ENCODE measurements at places on chromosomes 1 and 21. TPM values are rescaled to one million over a fixed set of nuclear protein-coding genes. Genes with fewer than 3 reads are reported as not detected.
A peak's percentile ranks its signal among the peaks of the same experiment; 100 is the strongest.

GRCh38 chr1:98698625-98699024, 37.1 kb downstream of the SNX7 start:
- no peaks in the 10 kb centered on the region for H3K36me3 ChIP-seq
- no peak overlapping the region for H3K27ac ChIP-seq
- no peak overlapping the region for H3K4me3 ChIP-seq

DNA sequence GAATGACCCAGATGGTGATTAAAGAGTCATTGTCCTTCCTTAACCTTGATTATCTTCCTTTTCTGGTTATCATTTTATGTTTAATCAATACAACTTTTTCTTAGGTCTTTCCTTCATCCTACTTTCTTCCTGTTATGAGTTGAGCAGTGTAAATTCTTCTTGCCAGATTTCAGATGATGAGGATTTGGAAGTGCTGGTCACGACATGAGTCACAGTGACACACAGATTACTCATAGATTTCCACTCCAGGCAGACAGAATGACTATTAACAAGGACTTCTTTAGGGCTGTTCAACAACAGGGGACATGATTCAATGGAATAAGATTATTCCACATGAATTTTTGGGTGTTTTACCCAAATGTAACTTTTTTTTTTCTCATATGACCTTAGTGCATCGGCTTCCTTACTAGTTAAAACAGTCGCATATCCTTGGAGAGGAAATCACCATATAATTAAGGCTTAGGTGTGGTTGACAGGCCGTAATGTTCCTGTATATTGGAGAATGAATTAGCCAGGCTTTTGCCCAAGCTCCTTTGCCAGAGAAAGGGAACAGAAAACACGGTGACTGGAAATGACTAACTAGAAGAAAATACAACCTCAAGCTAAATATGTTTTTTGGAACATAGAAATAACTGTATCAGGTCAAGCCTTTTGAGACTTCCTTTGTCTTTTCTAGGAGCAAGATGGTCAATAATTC, 44.2 kb downstream of the PRRX1 start:
- no peaks in the 10 kb centered on the region for H3K36me3 ChIP-seq
- H3K27ac ChIP-seq: peak overlapping the region; percentile 66
- DNase-seq: no peak
- no peak overlapping the region for H3K4me3 ChIP-seq
- H3K27me3 ChIP-seq: no peaks in the 10 kb centered on the region
- H3K4me1 ChIP-seq: peaks cover 52% of the 10 kb centered on the region

- no peak overlapping the region for H3K27ac ChIP-seq
- H3K27me3 ChIP-seq: no peaks in the 10 kb centered on the region
- DNase-seq: no peak
These were observed 2.7 kb downstream of the PIK3CD start for GRCh38 chr1:9654051-9654833.

- H3K36me3 ChIP-seq: no peaks in the 10 kb centered on the region
- H3K4me3 ChIP-seq: no peak overlapping the region
- no peak for DNase-seq
- no peaks in the 10 kb centered on the region for H3K27me3 ChIP-seq
- H3K4me1 ChIP-seq: no peaks in the 10 kb centered on the region
These were observed 32.9 kb upstream of the VAV3 start for GRCh38 chr1:107997866-107998265.

- H3K4me3 ChIP-seq: no peak overlapping the region
- no peak overlapping the region for H3K27ac ChIP-seq
- DNase-seq: no peak
- H3K4me1 ChIP-seq: no peaks in the 10 kb centered on the region
- no peaks in the 10 kb centered on the region for H3K27me3 ChIP-seq
- H3K36me3 ChIP-seq: no peaks in the 10 kb centered on the region
These were observed 100.8 kb upstream of the KIAA1614 start for GRCh38 chr1:180811886-180812285.

DNA sequence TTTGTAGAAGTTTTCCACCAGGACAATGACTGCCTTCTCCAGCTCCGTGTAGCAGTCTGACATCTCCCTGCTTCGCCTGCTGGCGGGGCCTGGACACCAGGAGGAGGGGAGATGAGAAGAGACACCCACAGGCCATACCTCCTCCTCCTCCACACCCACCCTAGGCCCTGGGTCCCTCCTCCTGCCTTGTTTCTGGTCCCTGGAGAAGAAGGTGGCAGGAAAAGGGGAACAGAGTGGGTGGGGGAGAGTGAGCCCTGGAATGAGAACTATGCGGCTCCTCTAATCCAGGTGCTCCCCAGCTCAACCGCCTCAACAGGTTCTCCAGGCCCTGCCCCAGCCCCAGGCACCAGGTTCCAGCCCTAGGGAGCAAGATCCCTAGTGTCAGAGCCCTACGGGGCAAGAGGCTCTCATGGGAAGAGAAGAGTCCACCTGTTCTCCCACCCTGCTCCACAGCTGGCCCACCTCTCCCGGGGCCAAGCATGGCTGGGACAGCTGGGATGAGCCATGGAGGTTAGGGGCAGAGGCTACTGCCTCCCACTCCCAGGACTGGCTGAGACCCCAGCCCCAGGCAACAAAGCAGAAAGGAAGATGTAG, 4.8 kb downstream of the S100A16 start:
- H3K27me3 ChIP-seq: no peaks in the 10 kb centered on the region
- peak overlapping the region; percentile 96 for H3K27ac ChIP-seq

GRCh38 chr1:169869426-169869825, 24.3 kb downstream of the SCYL3 start:
- H3K4me1 ChIP-seq: no peaks in the 10 kb centered on the region
- H3K27ac ChIP-seq: no peak overlapping the region
- H3K27me3 ChIP-seq: no peaks in the 10 kb centered on the region
- H3K4me3 ChIP-seq: no peak overlapping the region

- H3K27me3 ChIP-seq: no peaks in the 10 kb centered on the region
- DNase-seq: no peak
- H3K4me3 ChIP-seq: peak overlapping the region; percentile 75
- H3K4me1 ChIP-seq: peaks cover 37% of the 10 kb centered on the region
These were observed 708 bp upstream of the ZNF362 start for GRCh38 chr1:33255347-33256220.

DNA sequence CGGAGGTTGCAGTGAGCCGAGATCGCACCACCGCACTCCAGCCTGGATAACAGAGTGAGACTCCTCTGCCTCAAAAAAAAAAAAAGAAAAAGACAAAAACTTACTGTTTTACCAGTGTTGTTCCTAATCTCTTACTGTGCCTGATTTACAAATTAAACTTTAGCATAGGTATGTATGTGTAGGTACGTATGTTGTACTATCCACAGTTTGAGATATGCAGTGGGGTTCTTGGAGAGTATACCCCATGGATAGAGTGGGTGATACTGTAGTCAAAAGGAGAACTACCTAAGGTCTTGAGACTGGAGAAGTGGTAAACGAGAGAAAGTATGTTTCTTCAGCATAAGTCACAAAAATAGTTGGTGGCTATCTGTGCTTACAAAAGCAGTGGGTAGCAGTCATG, 38.6 kb downstream of the RNF11 start:
- H3K4me1 ChIP-seq: no peaks in the 10 kb centered on the region
- H3K4me3 ChIP-seq: no peak overlapping the region
- no peaks in the 10 kb centered on the region for H3K27me3 ChIP-seq
- H3K27ac ChIP-seq: no peak overlapping the region
- no peak for DNase-seq

- H3K27ac ChIP-seq: no peak overlapping the region
- DNase-seq: no peak
- no peaks in the 10 kb centered on the region for H3K36me3 ChIP-seq
- H3K27me3 ChIP-seq: no peaks in the 10 kb centered on the region
- peaks cover 55% of the 10 kb centered on the region for H3K4me1 ChIP-seq
These were observed 46.0 kb upstream of the MACF1 start for GRCh38 chr1:39158327-39159086.

GRCh38 chr1:6969762-6970161, 184.5 kb downstream of the CAMTA1 start:
- no peaks in the 10 kb centered on the region for H3K4me1 ChIP-seq
- DNase-seq: no peak
- no peaks in the 10 kb centered on the region for H3K36me3 ChIP-seq
- H3K27ac ChIP-seq: no peak overlapping the region
- H3K27me3 ChIP-seq: no peaks in the 10 kb centered on the region

GRCh38 chr1:7110321-7110720, 325.1 kb downstream of the CAMTA1 start:
- no peaks in the 10 kb centered on the region for H3K4me1 ChIP-seq
- no peaks in the 10 kb centered on the region for H3K27me3 ChIP-seq
- H3K4me3 ChIP-seq: no peak overlapping the region
- H3K36me3 ChIP-seq: no peaks in the 10 kb centered on the region

GRCh38 chr21:43740497-43741156, 21.7 kb downstream of the PDXK start:
- no peak for DNase-seq
- H3K27ac ChIP-seq: peak overlapping the region; percentile 83
- no peaks in the 10 kb centered on the region for H3K27me3 ChIP-seq
- peaks cover 6% of the 10 kb centered on the region for H3K4me1 ChIP-seq

DNA sequence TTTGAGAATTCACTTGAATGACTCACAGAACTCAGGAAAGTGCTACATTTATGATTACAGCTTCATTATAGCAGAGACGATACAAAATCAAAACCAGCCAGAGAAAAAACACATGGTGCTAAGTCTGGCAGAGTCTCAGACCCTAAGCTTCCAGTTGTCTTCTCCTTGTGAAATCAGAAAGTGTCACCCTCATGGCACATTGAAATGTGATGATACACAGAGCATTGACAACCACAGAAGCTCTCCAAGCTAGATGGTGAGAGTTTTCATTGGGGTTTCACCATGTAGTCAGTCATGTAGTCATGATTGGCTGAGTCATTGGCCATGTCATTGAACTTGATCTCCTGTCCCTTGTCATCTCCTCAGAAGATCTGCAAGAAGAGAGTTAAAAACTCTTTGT, 526.6 kb downstream of the MRPL39 start:
- no peak for DNase-seq
- H3K27me3 ChIP-seq: no peaks in the 10 kb centered on the region

- H3K27me3 ChIP-seq: no peaks in the 10 kb centered on the region
- no peak for DNase-seq
- H3K4me1 ChIP-seq: peaks cover 28% of the 10 kb centered on the region
- no peak overlapping the region for H3K4me3 ChIP-seq
These were observed 2.4 kb upstream of the PDXK start for GRCh38 chr21:43716376-43717165.

DNA sequence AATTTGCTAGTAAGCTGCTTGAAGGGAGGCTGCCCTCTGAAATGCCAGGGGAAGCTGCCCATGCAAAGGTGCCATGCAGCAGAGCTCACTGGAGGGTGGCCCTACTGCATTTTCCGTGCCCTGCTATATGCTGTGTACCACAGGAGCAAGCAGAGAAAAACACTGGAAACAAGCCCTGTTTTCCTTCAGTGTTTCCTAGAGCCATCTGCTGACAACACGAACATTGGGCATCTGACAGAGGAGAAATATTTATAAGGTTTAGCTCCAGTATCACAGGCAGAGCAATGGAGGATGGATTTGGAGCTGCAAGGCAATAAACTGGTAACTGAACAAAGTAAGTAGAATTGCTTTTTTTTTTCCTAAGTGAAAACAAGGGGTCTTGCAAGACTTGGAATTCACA, 198.4 kb downstream of the USP25 start:
- DNase-seq: no peak
- peaks cover 17% of the 10 kb centered on the region for H3K4me1 ChIP-seq
- H3K4me3 ChIP-seq: no peak overlapping the region
- no peaks in the 10 kb centered on the region for H3K27me3 ChIP-seq

- peaks cover 14% of the 10 kb centered on the region for H3K4me1 ChIP-seq
- no peaks in the 10 kb centered on the region for H3K27me3 ChIP-seq
- H3K27ac ChIP-seq: no peak overlapping the region
- no peak overlapping the region for H3K4me3 ChIP-seq
- no peaks in the 10 kb centered on the region for H3K36me3 ChIP-seq
These were observed 14.7 kb downstream of the C1orf116 start for GRCh38 chr1:207017615-207018559.

DNA sequence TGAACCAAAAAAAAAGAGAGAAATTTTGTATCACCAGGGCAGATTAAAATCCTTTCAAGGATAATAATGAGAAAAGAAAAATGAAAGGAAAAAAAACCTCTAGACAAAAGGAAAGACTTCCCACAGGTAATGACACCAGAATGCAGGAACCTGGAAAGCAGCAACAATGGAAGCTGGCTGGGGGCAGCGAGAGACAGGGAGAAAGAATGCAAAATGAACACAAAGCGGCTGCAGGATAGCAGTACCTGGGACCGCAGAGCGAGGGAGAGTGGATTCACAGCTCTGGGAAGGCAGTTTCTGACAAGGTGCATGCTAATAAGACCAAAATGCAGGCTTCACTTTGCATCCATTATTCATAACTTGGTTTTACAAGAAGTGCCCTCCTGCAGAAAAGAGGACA, 349.0 kb downstream of the SIPA1L2 start:
- DNase-seq: no peak
- H3K4me3 ChIP-seq: no peak overlapping the region
- no peak overlapping the region for H3K27ac ChIP-seq
- H3K36me3 ChIP-seq: no peaks in the 10 kb centered on the region
- H3K27me3 ChIP-seq: no peaks in the 10 kb centered on the region
- peaks cover 14% of the 10 kb centered on the region for H3K4me1 ChIP-seq

GRCh38 chr1:15948595-15949452, 27.1 kb downstream of the ZBTB17 start:
- H3K27ac ChIP-seq: peak overlapping the region; percentile 96
- H3K4me3 ChIP-seq: peak overlapping the region; percentile 23
- DNase-seq: peak; percentile 89
- H3K4me1 ChIP-seq: peaks cover 59% of the 10 kb centered on the region
- no peaks in the 10 kb centered on the region for H3K27me3 ChIP-seq

GRCh38 chr1:230381049-230381467, 45.1 kb downstream of the PGBD5 start:
- no peaks in the 10 kb centered on the region for H3K27me3 ChIP-seq
- H3K4me1 ChIP-seq: peaks cover 6% of the 10 kb centered on the region
- no peak overlapping the region for H3K27ac ChIP-seq
- no peak overlapping the region for H3K4me3 ChIP-seq
- no peaks in the 10 kb centered on the region for H3K36me3 ChIP-seq
- DNase-seq: no peak

DNA sequence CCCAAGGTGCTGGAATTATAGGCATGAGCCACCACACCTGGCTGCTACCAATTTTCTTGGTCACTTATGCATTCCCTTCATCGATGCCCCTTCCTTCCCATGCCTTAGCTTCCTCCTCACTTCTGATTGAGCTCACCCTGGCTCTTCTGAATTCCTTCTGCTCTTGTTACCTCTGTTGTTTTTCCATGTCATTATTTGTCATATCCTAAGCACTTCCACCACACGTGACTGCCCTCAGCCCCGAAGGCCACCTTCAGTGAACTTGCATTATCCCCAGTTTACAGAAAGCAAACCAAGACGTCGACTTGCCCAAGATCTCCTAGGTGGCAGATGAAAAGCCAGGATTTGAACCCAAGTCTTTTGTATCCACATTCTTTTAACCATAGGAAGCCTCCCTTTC, 30.7 kb downstream of the CA6 start:
- H3K4me1 ChIP-seq: no peaks in the 10 kb centered on the region
- no peak overlapping the region for H3K27ac ChIP-seq
- no peak overlapping the region for H3K4me3 ChIP-seq
- no peaks in the 10 kb centered on the region for H3K27me3 ChIP-seq

The KCNH1 gene
- total RNA-seq: 3.9 TPM

The TSTD1 gene
- 44.7 TPM for total RNA-seq

The LSS gene
- total RNA-seq: 103 TPM

The HSD11B1 gene
- total RNA-seq: 18.7 TPM

The TNNT2 gene
- total RNA-seq: 9.8 TPM

The CFHR5 gene
- total RNA-seq: not detected

The SMCP gene
- total RNA-seq: not detected

The SPRR1B gene
- total RNA-seq: 216 TPM

The GBP6 gene
- 23.1 TPM for total RNA-seq

The FCRL5 gene
- total RNA-seq: 0.49 TPM

The MANEAL gene
- 3.2 TPM for total RNA-seq

The FCRL4 gene
- total RNA-seq: not detected

The SLC1A7 gene
- not detected for total RNA-seq

All from vagina (tissue), 2 donors.